ENCODE measurements at places on chromosomes 4 and X.

DNA sequence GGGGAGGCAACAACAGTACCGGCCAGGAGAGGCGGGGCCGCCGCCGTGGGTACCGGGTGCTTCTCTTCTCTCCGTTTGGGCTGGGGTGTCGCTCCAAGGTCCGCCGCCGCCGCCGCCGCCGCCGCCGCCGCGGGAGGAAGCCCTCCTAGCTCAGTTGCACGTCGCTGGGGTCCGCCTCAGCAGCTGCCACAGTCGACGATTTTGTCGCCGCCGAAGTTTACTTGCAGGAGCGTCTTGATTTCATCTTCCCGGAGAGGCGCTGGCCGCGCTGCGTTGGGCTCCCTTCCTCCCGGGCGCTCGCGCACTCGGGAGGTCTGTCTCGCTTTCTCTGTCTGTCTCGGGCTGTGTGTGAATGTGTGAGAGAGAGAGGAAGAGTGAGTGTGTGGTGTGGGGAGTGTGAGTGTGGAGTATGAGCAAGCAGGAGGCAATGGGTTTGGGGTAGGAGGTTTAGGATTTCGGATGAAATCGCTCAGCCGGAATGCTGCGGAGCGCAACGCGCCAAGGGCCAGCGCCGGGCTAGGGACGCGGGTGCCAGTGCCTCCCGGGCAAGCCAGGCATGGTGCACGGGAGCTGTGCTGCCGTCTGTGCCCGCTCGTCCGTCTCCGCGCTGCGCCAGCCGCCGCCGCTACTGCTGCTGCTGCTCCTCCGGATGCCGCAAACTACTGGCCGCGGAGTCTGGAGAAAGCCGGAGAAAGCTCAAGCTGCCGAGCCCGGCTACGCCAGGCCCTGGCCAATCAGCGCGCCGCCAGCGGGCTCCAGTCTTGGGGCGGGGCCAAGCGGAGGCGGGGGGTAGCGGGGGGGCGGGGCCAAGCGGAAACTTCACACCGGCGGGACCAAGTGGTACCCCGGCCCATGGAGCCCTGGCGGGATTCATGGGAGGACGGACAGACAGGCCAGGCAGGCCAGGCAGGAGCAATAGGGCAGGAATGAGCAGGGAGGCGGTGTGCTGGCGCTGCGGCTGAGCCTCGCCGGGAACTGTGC lies at the start of gene PCDH19:
TSS of gene PCDH19 (minus strand) at position 664 of the 981 bp plus-strand sequence. CDS start 1,676 bp downstream, outside the sequence.
- DNase-seq: no peak

DNA sequence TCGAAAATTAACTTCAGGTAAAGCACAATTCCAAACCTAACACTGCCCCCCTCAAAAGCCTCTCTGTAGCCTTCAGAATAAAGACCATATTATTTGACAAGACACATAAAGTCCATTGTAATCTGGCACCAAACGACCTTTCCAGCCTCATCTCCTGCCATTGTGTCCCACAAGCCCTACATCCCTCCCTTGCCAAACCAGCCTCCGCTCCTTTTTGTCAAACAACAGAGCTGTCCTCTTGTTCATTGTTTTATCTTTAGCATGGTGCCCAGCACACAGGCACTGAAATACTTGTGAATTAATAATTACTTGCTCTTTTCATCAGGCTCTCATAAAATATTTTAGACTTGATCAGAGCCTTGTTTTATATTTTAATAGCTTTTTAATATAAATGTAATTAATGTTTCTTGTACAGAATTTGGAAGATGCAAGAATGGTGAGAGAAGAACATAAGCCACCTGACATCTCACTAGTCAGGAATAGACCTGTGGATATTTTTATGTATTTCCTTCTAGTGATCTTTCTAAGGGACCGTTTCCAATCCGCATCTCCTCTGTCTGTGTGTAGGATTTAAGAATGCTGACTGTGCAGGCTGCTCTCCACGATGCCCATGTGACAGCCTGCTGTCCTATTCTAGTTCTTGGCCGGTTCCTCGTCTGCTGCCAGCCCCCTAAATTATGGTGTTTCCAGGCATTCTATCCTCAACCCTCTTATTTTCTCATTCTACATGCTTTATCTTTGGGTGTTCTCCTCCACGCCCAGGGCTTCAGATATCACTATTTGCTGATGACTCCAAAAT lies 3.0 kb upstream of the IRF2 start:
- DNase-seq: no peak

DNA sequence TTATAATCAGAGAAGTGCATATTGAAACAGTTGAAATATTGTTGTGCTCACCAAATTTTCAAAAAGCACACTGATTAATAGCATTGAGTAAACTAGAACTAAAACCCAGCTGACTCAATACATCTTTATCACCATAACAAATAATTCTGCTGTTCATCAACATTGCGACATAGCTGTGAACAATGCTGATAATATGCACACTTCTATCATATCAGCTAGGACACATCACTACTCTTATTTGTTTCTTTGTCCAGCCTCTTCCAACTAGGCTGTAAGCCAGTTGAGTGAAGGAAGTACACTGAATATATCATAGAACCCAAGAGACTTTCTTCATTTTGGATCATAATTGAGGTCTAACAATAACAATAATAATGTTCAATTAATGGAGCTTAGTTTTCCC lies 349.7 kb downstream of the IQCM start:
- DNase-seq: no peak

DNA sequence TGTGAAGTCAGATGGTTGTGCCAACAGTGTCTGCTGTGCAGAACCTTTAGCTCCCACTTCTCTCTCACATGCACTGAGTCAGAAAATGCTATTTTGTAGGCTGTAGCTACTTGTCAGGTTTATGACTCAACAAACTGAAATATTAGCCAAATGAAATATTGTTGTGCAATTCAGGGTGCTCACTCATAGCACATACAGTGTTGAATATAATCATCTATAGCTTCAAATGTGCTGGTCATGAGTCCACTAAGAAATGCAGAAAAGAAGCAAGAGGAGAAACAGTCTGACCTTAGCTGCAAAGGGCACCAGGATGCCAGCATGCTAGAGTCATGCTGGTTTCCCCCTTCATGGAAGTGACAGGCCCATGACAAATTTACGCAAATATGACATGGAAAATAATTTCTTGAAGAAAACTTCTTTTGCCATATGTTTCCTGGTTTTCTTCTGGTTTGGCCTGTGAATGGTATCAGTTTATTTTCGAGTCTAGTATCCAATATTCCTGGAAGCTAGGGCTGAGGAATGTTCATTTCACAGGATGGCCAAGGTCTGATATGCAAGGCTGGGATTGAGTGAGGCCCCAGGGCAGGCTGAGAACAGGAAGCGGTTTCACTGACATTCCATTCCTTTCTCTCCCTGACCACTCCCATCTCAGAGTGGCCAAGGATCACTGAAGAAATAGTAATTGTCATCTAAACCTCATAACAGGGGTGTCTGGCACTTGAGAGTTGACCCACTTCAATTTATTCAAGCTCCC lies 10.3 kb upstream of the CXCL2 start:
- no peak for DNase-seq

- no peak for DNase-seq
Measured at GRCh38 chrX:20857746-20858145, 516.5 kb upstream of the CNKSR2 start.

DNA sequence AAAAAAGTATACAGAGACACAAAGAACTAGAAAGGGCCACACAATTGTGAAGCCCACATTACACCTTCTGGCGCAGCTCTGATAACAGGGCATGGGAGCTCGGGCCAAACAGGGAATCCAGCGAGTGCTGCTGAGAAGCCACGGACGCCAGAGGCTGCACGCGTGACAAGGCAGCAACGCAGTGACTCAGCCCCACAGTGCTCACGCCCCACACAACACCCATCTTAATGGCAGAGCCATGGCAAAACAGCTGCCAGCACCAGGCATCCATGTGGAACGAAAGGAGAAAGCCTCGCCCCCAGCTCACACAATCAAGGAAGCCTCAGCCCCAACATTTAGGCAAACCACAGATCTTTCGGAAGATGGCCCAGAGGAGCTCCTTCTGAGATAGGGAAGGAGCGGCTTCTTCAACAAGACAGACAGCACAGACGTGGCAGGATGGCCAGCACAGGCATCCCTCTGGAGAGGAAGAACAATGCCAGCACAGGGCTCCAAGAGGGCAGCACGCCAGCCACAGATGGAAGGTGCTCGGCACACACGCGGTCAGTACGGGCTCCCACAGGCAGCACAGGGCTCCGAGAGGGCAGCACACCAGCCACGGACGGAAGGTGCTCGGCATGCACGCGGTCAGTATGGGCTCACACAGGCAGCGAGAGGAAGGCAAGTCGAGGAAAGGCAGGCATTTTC lies 33.1 kb downstream of the GAK start:
- DNase-seq: no peak

GRCh38 chr4:38382520-38382919 lies 281.5 kb upstream of the KLF3 start:
- no peak for DNase-seq

DNA sequence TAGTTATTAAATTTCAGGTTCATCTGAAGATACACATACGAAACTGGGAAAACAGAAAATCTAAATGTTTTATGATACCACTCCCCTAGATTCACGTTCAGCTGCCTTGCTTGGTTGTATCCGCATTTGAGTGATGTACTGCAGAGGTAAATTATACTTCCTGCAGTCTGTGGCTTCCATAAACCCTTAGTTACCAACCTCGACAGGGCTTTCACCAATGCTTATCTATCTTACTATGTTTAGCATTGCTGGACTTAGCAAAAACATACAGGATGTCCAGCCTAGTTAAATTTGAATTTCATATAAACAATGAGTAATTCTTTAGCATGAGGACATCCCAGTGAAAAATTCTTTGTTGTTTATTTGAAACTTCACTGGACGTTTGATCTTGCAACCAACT lies 108.8 kb downstream of the TMA16 start:
- no peak for DNase-seq

- no peak for DNase-seq
Measured at GRCh38 chr4:22959483-22959882, 266.7 kb downstream of the GBA3 start.

DNA sequence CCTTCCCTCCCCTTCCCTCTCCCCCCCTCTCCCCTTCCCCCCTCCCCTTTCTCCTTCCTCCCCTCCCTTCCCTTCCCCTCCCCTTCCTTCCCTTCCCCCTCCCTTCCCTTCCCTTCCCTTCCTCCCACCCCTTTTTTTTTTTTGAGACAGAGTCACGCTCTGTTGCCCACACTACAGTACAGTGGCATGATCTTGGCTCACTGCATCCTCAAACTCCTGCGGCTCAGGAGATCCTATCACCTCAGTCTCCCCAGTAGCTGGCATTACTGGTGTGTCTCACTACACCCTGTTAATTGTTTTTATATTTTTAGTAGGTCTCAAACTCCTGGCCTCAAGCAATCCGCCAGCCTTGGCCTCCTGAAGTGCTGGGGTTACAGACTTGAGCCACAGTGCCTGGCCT lies 66.6 kb downstream of the TBC1D9 start:
- DNase-seq: no peak

DNA sequence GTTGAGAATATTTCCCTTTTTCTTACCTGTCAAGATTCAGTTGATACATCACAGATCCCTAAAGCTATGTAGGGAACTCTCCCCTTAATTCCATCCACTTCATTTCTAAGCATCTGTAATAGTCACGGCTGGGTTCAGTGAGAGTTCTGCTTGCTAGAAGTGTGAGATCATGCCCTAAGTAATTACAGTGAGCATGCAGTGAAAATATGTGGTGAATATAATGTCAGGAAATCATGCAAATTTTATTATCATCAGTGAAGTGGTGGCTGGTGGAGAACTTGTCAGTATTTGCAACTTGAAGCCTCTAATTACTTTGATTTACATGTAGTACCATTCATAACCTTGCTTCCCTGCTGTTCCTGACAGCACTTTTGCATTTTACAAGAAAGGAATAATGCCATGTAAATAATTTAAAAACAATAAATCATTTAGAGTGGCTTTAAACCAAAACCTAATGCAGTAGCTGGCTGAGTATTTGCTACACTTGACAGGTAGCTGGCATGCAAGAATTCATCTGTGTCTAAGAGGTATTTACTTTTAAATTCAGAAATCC lies 28.3 kb upstream of the CFAP299 start:
- no peak for DNase-seq

GRCh38 chr4:179165862-179166261 lies 1723.6 kb upstream of the AGA start:
- DNase-seq: no peak

- no peak for DNase-seq
Measured at GRCh38 chr4:5144384-5144783, 93.1 kb downstream of the STK32B start.

GRCh38 chr4:116197317-116197809 lies 888.0 kb downstream of the TRAM1L1 start:
- DNase-seq: no peak

DNA sequence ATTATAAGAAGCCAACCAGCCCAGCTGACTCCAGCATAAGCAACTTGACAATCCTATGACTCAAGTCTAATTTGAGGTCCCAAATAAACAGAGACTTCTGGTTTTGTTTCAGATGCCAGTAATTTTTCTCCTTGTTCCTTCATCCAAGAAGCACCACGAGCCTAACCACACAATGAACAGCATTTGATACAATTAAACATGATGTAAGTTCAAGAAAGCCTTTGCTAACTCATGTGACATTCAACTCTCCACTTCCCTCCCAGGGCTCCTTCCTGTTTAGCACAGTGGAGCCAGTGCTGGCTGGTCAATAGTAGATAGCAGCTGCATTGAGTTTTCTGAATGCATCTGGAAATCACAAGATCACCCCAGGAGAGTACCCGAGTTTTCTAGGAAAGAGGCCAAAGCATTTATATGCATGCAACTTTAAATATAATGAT lies 206.3 kb downstream of the ARHGAP24 start:
- no peak for DNase-seq

DNA sequence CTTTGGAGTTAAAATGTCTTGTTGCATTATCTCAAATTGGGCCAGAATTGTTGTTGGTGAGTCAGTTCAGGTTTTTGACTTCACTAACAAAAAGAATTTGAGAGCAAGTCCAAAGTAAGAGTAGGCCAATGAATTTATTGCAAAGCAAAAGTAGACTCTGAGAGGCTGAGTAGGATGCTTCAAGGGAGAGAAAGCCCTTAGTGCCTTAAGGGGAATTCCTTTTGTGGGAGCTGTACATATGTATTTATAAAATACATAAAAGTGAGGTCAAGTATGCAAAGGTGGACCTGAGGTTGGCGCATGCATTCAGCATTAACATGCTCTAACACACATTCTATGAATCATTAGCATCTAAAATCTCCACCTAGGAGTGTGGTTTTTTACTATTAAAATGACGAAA lies 565.4 kb downstream of the GRXCR1 start:
- DNase-seq: no peak

- DNase-seq: no peak
Measured at GRCh38 chr4:77581724-77582123, 23.9 kb upstream of the CXCL13 start.

GRCh38 chr4:165464376-165464775 lies 85.6 kb downstream of the CPE start:
- no peak for DNase-seq

DNA sequence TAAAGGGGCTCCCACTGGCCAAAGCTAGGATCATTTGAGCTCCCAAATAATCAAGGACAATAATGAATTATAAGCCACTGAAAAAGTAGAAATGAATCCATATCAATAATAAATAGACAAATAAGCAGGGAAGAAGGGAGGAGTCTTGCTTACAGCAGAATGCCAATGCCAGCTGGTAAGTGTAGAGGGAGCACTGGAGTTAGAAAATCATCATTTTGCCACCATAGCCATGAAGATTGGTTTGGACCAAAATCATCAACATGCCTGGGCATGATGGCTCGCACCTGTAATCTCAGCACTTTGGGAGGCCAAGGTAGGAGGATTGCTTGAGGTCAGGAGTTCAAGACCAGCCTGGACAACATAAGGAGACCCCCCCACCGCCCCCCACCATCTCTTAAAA lies 20.4 kb upstream of the SH3KBP1 start:
- DNase-seq: no peak

Data from activated CD8-positive, alpha-beta memory T cell treated with anti-CD3 and anti-CD28 coated beads for 1 hour (primary cell).